Fibroblast of gingiva (primary cell): ENCODE measurements at places on chromosomes 4 and X.

DNA sequence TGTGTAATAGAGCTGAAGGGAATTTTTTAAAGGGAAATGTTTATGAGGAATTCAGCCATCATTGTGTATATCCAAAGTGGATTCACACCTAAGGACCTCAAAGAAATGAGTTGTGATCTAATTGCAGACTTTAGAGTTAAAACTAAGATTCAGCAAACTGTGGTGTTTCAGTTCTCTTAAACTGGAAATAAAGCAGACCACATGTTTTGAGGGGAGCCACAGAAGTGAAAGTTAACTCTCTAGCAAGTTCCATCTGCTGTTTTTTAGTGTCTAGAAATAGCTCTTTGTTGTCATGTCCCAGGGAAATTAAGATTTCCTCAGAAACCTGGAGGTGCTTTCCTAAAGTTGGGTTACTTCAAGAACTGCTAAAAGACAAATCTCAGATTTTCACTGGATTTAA is 97.3 kb upstream of the DDX3X start:
- no peak for DNase-seq

- no peak for DNase-seq
Observed at GRCh38 chr4:15901998-15902397, 36.5 kb downstream of the FGFBP1 start.

- no peak for DNase-seq
Observed at GRCh38 chrX:136106920-136107528, 40.3 kb upstream of the FHL1 start.

GRCh38 chrX:20414762-20415445 is 148.2 kb upstream of the RPS6KA3 start:
- DNase-seq: no peak

DNA sequence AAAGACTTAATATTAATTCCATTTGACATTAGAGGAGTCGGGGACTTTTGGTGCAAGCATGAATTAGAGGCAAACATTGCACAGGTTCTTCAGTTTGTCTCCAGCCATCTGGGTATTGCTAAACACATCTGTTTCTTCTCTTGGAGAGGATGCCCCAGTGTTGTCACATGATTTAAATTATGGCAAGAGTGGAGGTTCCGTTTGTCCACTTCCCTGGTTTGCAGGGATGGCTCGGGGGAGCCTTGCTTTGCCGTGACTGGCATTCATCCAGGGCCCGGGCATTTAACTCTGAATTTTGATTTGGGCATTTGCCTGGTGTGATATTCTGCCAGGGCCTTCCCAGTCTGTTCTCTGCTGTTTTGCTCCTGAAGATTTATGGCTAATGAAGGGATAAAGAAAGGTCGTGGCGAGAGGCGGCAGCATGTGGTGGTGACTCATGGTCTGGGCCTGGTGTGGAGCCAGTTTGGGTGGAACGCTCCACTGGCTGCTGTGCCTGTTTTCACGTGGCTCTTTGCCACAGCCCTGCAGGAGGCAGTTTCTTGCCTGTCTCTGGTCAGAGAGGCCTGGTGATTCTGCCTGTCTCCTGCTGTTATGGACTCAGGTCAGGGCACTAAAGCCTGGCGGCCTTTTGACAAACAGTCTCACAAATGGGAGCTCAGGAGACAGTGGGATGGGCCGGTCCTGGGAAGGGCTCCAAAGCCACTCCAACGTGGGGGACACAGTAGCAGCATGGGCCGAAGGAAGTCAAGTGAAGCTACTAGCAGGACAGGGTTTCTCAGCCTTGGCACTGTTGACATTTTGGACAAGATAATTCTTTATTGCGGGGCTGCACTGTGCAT is 99.4 kb upstream of the PGRMC2 start:
- peak; percentile 99 for DNase-seq

- no peak for DNase-seq
Observed at GRCh38 chr4:73841243-73841925, 4.9 kb downstream of the CXCL6 start.

GRCh38 chr4:181784881-181785280 is 458.3 kb upstream of the TENM3 start:
- DNase-seq: no peak

- DNase-seq: no peak
Observed at GRCh38 chr4:88999392-88999930, 57.5 kb downstream of the FAM13A start.

DNA sequence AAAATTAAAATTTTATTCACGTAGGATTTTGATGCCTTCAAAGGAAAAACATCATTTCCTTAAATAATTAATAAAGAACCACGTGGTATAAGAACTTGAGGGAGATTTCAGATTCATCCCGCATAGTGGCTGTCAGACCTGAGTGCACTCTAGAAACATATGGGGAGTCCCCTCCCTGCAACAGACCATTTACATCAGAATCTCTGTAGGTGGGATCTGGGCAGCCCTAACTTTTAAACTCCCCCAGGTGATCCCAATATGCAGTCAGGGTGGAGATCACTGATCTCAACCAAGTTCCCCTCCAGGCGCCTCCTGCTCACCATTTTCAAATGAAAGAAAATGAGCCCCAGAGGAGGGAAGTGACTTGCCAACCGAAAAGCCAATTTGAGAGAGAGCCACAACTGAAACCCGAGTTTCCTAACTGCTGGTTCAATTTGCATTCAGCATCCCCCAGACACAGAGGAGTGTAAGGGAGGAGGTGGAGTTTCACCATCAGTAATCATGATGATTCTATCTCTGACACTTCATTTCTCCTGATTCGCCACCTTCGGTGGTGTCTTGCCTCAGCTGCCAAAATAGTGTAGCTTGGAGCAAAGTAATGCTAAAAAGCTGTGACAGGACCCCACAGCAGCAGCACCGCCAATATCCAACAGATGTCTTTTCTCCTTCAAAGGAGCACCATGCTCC is 11.4 kb downstream of the RNF150 start:
- DNase-seq: no peak

DNA sequence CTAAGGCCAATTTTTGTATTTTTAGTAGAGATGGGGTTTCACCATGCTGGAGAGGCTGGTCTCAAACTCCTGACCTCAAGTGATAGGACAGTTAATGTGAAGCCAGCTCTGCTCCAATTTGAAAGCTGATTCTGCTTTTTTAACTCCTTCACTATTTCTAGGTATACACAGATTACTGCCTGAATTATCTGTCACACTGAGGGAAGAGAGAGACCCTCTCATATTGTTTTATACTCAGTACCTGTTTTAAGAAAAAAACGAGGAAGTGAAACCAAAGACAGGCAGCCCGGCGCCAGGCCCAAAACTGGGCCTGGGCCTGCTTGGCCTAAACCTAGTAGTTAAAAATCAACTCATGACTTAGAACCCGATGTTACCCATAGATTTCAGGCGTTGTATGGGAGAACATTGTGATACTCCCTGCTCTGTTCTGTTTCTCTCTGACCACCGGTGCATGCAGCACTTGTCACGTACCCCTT is 1601.5 kb upstream of the PCDH10 start:
- no peak for DNase-seq

DNA sequence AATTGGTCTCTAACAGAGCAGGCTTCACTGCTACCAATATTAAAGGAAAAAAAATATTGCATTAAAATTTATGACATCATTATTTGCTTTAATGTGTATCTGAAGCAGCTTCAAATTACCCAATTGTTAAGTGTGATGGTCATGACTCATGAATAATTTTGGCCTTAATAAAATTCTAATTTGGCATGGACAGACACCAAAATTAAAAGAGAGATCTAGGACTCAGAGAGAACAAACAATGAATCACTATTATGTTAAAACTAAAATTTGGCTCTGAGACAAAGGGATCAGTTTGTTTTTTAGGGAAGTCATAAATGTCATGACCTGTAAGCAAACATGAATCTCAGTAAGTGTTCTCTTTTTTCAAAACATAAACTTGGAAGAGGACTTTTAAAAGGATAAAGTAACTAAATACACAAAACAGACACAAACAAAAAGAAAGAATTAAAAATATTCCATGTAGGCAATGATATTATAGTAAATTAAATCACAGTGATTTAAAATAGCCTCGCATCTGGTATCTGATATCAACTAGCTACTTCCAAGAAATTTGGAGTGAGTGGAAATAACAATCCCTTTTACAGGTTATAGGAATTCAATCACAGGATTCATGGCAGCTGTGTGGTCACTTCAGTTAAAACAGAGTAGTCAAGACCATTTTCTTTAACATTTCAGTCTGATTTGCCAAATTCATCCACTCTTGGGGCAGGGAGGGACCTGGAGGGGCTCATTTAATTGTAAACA is 11.6 kb downstream of the VEGFC start:
- DNase-seq: peak; percentile 81

DNA sequence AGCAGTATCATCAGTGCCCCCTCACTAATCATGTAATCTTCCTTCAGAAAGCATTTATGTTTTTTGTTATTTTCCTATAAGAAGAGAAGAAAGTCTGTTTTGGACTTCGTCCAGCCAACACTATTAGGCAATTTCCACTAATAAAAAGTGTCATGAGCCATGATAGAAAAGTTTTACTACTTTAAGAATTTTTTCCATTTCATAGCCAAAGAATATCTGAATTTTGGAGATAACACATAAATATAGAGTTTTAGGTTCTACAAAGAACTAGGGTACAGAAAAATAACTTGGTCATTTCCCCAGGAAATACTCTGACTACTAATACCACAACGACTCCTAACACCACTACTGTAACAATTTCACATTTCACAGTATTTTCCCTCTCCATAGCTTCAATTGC is 41.8 kb upstream of the VEGFC start:
- DNase-seq: no peak

DNA sequence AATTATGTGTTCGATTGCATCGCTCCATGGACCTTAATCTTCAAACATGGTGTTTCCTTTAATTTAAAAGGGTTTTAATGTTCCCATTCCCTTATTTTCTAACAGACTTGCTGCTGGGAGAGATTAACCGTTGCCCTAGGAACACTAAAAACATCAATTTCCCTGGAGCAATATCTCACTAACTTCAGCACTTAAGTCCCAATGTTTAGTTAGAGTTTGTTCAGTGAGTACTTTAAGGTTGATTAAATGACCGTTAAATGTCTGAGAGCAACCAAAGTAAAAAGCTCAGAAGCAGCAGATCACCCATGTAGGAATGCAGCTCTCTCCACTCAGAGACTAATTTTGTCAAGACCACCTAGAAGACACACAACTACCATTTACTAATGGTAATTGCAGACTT is 111.2 kb upstream of the PDE5A start:
- DNase-seq: no peak

GRCh38 chr4:114208574-114209151 is 229.2 kb upstream of the ARSJ start:
- peak; percentile 44 for DNase-seq

DNA sequence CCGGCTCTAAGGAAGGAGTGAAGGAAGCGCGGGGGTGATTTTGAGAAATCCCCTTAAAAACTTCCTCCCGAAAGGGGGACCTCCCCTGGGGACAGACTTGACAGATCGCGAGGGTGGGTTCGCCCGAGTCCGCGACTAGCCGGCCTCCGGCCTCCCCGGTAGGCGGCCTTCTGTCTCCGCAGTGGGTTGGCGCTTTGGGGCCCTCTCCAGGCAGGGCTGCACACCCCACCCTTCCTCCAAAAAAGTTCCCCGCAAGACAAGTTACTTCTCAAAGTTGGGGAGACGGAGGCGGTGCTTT is 24.8 kb downstream of the HOPX start:
- DNase-seq: no peak

DNA sequence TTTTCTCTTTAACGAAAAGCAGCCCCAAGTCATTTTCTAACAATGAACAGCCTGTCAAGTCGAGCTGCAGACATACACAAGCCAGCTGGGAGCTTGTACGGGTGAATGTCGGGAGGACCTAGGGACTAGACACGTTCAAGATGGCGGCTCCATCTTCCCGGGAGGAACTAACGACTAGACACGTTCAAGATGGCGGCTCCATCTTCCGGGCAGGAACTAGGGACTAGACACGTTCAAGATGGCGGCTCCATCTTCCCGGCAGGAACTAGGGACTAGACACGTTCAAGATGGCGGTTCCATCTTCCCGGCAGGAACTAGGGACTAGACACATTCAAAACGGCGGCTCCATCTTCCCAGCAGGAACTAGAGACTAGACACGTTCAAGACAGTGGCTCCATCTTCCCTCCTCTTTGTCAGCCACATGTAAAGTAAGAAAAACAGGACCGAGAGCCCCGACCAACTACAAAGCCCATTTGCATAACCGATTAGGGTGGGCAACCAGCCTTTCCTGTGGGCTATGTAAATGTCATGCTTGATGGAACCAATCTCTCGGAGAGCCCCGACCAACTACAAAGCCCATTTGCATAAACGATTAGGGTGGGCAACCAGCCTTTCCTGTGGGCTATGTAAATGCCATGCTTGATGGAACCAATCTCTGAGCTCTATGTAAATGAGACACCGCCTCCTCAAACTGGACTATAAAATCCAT is 175.5 kb downstream of the DHRSX start:
- peak; percentile 17 for DNase-seq

- DNase-seq: no peak
Observed at GRCh38 chrX:123170546-123170945, 13.5 kb upstream of the GRIA3 start.

DNA sequence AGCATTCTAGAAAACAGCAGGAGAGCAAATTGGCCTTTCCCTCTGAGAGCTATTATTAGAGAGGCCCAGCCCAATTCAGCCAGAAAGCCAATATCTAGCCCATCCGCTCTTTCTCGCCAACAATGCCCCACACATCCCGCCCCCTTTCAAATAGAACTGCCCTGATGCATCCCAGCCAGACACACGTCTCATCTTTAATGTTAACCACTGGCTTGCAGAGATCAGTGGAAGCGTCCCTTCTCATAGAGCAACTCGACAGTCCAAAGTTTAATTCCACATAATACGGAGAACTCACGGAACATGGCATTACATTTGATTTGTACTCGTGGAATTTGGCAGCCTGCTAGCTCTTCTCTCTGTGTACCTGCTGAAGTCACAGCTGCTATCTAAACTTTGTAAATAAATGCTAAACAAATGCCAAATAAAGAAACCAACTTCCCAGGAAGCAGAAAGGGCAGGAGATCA is 304.4 kb downstream of the DHX15 start:
- DNase-seq: no peak

DNA sequence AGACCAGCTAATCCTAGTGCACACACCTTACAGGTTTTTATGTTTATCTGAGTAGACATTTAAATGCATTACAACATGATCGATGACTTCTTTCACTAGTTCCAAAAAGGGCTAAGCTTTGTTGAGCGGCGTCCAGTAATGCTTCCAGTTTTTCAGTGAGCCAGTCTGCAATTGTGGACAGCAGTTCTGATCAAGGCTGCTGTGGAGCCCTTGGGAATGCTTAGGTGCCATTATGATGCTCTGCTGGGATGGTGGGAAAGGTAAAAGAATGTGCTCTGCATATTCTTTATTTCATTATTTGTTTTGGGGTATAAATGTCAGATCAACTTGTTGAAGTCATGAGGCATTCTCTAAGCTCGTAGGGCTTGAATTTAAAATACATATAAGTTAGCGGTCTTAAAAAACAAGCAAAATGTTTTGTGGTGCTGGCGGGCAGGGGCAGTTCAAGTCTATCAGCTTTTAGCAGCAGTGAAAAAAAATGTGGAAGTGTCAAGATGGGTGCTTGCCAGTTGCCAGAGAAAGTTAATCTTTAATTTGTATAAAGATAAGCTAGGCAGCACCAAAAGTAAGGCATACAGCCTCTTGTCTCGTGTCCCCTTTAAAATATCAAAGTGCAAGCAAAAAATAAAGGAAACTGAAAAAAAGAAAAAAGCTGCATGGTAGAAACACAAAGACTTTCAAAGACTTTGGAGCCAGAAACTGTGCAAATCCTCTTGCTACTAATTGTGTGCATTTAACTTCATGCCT is 5.8 kb downstream of the MID1IP1 start:
- no peak for DNase-seq
